T-helper 1 cell (primary cell): ENCODE measurements at places on chromosomes 2 and 18.
A peak's percentile ranks its signal among the peaks of the same experiment; 100 is the strongest.

- DNase-seq = no peak
These were observed 45.1 kb upstream of the SLC14A1 start for GRCh38 chr18:45678850-45679249.

- no peak for DNase-seq
These were observed 43.6 kb downstream of the TSPYL6 start for GRCh38 chr2:54212456-54212855.

- no peak for DNase-seq
These were observed 44.9 kb downstream of the CPO start for GRCh38 chr2:206984206-206984605.

- DNase-seq = no peak
These were observed 21.3 kb downstream of the CDK15 start for GRCh38 chr2:201827621-201828020.

- no peak for DNase-seq
These were observed 198.9 kb upstream of the NABP1 start for GRCh38 chr2:191478799-191479679.

DNA sequence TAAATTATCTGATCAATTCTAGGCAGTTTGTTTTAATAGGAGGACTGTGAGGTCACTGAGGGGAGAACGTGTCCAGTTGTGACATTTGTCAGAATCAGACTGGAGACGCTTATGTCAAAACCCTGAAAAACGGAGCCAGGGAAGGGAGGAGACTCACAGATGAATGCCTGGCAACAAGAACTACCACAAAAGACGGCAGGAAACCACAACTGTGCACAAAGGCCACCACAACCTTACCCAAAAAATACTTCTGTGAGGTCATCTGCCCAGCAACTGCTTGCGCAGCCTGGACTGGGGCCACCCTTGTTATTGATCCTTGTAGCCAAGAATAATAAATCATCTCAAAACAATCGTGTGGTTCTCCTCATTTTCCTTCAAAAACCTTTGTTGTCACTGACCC lies 173.0 kb upstream of the ALKAL2 start:
- DNase-seq = no peak

DNA sequence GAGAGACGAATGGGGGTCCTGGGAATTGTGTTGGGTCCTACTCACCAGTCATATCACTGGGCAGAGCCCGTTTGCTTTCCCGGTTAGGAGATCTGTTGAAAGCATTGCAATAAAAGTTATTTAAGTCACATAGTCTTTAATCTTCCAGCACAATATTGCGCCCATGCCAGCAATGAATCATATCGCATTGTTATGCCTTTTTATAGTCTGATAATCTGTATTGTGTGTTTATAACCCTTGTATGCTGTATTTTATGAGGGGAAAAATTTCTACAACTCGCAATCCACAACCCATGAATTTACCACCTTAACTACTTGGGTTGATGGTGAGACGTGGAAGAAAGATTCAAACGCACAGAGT lies 211.9 kb upstream of the SMIM21 start:
- DNase-seq = no peak

GRCh38 chr2:9099341-9099751 lies 95.9 kb upstream of the MBOAT2 start:
- no peak for DNase-seq

GRCh38 chr2:182667315-182667695 lies 48.8 kb upstream of the DNAJC10 start:
- no peak for DNase-seq

DNA sequence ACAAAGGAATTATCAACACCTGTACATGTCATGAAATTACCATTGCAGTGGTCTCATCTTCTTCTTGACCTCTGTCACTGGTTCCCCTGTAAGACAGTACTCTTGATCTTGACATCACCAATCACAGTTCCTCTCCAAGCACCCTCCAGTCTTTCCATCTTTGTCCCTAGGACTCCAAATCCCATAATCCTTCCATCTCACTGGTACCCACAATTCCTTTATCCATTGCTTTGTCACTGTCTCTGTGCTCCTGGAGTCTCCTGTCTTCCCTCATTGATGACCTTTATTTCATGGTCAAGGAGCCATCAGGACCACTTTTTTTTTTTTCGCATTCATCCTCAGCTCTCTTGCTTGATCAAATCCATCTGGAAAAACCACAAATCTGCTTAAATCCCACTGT lies 56.7 kb downstream of the COL4A3 start:
- no peak for DNase-seq

DNA sequence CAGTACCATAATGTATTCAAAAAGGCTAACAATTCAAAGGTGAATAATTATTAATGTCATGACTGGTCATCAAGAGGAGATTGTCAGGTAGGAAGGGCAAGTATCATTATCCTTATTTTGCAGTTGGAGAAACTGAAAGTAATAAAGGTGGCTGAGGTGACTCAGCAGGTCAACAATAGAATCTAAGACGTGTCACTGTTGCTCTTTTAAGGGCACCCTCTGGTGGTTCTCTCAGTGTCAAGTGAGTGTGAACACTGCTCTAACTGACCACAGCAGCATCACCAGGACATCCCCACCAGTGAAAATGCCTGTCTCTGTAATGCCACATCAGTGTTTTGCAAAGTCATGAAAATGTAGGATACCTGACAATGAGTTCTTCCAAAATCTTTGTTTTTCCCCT lies 69.7 kb downstream of the DCC start:
- DNase-seq = no peak

GRCh38 chr2:202848813-202849212 lies 22.8 kb downstream of the ICA1L start:
- no peak for DNase-seq

- DNase-seq = no peak
These were observed 94.6 kb downstream of the MC4R start for GRCh38 chr18:60277855-60278480.

DNA sequence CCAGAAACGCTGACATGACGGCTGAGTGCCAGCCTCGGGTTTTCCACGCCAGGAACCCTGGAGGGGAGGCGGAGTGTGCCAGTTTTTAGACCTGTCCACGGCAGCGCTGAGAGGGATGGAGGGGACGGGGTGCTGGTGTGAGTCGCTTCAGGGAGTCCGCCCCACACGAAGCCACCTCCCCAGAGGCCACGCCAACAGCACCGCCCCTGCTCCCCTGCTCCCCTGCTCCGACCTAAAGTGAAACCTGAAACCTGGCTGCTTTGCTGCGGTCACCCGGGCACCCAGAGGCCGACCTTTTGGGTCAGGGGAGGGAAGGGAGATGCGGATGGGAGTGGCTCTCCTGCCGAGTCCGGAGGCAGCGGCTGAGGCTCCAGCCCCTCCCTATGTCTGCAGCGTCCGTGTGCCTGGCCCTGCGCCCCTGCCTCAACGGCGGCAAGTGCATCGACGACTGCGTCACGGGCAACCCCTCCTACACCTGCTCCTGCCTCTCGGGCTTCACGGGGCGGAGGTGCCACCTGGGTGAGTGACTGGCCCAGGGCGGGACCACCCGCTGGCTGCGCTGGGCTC lies 38.1 kb downstream of the SNED1 start:
- peak; percentile 49 for DNase-seq

DNA sequence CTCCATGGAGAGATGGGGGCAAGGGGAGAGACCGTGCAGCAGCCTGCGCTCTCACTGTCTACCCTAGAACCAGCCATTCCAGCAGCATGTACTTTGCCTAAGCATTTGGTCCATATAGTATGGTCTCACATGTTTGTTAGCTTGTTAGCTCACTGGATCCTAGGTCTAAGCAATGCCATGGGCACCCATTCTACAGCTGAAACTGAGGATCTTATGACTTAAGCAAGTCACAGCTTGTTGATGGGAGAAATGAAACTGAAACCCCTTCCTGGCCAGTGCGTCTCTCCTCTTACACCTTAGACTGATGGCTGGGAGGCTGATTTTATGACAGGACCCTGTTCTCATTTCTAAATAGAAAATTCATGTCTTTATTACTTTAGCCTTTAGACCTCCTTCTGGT lies 90.1 kb downstream of the EPAS1 start:
- DNase-seq = no peak

- no peak for DNase-seq
These were observed 33.5 kb downstream of the CIB4 start for GRCh38 chr2:26607698-26608097.

GRCh38 chr18:14940735-14941134 lies 192.8 kb downstream of the ANKRD30B start:
- DNase-seq = no peak

DNA sequence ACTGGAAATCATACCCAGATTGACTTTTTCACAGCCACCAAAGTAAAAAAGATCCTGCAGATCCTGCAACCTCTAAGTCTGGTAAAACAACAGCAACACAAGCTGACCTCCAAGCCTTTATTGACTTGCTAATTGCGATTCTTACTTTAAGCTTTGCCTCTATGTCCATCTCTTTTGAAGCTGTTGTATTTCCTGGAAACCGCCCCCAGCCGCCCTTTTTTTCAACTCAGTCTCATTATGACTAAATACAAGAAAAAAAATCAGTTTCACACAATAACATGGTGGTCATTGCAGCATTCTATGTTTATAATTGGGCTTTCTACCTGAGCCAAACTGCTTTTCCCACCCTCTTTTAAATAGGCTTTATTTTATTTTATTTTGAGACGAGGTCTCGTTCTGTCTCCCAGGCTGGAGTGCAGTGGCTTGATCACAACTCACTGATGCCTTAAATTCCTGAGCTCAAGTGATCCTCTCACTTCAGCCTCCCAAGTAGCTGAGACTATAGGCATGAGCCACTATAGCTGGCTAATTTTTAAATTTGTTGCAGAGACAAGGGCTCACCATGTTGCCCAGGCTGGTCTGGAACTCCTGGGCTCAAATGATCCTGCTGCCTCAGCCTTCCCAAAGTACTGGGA lies 76.2 kb downstream of the MOGAT1 start:
- no peak for DNase-seq

DNA sequence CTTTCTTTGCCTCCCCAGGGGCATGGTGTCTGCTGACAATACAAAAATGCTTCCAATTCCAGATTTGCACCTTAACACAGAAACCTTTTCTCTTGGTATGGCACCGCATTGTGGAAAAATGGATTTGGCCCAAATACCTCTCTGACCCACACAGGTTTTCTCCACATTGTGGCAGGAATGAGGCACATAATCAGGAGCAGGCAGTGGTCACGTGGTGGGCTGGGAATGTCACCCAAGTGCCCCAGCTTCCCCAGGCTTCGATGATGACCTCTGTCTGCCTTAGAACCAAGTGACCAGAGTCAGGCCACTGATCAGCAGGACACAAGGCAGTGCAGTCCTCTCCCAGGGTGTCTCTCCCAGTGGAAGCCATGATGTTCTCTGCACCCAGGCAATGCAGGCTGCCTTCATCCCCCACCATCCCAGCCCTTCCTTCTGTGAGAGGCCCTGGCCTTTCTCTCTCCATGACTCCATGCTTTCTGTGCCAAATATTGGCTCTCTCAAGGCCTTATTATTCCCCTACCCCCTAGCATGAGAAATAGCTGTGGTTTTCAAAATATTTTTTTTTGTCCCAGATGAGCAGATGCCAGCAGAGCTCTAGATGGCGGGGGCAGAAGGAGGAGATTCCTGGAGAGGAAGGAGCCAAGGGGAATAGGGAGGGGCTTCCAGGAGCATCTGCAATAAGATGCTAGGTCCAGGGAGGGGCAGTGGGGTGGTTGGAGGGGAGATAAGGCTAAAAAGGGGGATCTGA lies 198.9 kb downstream of the ACKR3 start:
- DNase-seq = no peak
